Mesenteric fat pad (tissue), 1 donor: ENCODE measurements at places on chromosomes 12 and 14.
A peak's percentile ranks its signal among the peaks of the same experiment; 100 is the strongest.

DNA sequence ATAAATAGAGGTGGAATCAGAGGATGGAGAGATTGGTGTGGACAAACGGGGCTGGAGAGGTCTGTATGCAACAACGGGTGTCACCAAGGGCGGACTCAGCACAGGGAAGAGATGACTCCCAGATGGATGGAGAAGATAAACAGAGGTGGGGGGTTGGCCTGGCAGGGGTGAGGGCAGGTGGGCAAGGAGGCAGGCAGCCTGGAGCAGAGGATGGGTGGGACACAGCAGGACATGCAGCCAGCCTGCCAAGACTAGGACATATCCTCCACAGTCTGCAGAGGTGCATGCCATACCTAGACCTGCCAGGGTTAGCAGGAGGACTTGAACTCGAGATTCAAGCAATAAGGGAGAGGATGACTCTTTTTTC, 56.2 kb downstream of the TTC7B start:
- no peak for DNase-seq

DNA sequence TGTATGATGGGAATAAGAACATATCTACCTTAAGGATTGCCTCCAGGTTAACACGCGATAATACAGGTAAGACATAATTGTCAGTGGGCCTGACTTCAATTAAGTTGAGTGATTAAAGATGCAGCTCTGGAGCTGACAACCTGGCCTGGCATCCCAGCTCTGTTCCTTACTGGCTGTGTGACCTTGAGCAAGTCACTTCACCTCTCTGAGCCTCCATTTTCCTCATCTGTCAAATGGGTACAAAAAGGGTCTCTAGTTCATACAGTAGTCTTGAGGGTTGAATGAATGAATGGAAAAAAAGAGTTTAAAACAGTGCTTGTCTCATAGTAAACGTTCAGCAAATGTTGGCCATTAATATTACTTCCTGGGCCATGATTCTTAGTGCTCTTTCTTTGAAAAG, 213.9 kb downstream of the PHETA1 start:
- no peak for DNase-seq

DNA sequence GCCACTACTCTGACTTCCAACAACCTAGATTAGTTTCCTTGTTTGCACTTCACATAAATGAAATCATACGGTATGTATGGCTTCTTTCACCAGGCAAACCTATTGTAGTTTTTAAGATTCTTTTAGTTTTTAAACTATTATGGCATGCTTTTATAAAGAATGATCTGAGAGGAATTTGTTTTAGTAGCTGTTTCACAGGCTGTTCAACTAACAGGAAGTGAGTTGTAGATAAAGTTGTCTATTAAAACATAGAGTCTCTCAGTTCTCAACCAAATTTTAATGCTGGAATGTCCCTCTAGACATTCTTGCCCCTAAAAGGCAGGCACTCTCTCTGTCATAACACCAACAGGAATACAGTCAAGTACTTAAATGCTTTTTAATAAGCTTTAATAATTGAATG, 102.7 kb upstream of the DACT1 start:
- no peak for DNase-seq

DNA sequence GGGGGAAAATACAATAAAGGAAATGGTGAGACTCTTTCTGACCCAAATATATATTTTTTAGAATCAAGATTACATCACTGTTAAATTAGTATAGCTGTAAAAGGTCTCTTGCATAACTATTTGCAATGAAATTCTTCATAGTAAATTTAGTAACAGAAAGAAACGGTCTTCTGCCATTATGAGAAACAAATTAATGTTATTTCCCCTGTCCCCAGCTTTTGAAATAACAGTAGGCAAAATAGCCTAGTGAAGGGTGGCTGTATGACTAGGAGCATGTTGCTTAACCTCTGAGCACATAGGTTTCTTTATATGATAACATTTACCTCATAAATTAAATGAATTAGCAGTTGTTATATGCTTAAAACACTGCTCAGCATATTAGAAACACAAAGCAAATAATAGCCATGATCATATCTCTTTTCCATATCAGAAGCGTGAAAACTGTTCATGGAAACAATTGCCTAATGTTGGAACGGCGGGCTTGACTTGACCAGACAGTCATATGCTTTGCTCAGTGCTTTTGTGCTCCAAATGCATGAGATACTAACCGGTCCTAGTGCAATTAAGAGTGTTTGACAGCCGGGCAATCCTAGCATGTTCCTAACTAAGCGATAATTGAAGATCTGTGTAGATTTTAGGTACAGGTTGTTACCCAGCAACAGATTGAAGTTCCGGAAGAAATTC, 24.0 kb downstream of the BHLHE41 start:
- no peak for DNase-seq

GRCh38 chr12:96057986-96058553, 22.7 kb upstream of the LTA4H start:
- DNase-seq: no peak

DNA sequence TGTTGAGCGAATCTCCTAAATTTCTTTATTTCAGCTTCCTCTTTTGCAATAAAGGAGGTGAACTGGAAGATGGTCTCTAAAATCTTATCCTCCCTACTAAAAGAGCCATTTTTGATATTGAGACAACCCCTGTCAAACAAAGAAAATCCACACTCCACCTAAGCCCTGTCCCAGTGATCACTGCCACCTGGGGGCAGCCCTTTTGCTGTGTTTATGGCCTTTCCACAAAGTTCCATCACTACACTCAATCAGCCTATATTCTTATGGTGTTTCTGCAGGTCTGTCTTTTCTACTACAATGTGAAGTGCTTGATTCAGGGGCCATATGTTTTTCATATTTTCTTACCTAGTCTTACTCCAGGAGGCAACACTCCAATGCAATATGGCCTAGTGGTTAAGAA, 163.7 kb downstream of the BMP4 start:
- DNase-seq: no peak

- DNase-seq: no peak
Measured at GRCh38 chr14:21617614-21618013, 17.1 kb downstream of the OR10G2 start.

DNA sequence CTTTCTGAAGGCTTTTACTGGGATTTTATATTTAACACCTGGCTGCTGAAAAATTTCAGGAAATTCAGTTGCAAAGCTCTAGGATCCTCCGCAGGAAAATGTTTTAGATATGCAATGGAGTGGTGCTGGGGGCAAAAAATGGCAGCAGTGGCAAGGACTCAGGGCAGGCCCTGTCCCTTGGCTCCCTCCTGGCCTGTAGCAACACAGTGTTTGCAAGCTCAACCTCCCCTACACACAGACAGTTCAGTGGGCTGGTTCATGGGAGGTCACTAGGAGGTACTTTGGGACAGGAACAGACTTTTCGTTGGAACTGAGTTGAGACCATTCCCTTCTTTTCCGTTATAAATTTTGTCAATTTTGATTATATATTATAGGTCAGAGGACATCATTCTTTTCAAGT, 270.4 kb downstream of the ADAMTS20 start:
- no peak for DNase-seq

GRCh38 chr14:68514608-68515194, 278.2 kb downstream of the ZFP36L1 start:
- no peak for DNase-seq

DNA sequence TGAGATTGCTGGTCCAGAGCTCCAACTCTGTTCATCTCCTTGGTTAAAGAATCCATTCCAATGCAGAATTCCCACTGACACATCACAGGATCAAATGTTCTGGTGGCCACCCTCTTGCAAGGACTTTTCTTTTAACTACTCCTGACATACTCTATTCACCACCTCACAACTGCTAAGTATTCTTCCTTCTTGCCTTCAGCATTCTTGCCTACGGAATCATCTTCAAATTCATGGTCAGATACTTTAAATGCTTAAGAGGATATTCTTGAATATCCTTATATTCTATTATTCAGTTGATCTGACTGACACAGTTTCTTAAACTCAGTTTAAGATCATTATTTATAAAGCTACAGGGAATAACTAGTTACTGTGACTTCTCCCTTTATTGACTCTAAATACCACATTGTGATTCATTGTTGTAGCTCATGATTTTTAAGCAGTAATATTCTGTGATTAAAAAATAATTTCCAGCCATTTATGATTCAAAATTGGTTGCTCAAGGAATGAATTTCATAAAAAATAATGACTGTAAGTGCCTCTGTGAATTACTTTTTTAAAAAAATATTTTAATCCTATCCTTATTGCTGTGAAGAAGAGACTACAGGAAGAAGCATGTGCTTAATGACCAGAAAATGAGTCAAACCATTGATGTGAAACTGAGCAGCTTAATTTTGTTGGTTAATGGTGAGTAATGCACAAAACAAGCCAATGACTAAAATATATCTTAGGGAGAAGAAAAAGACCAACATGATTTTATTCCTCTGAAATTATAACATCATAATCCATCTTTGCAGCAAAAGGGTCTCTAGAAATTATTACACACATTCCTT, 207.1 kb downstream of the PIK3C2G start:
- no peak for DNase-seq

GRCh38 chr12:111434680-111435338, 29.1 kb downstream of the SH2B3 start:
- DNase-seq: no peak

GRCh38 chr14:99944241-99944651, 121.0 kb upstream of the EVL start:
- DNase-seq: peak; percentile 88

GRCh38 chr14:22252686-22253085, 336.3 kb downstream of the DAD1 start:
- DNase-seq: no peak

DNA sequence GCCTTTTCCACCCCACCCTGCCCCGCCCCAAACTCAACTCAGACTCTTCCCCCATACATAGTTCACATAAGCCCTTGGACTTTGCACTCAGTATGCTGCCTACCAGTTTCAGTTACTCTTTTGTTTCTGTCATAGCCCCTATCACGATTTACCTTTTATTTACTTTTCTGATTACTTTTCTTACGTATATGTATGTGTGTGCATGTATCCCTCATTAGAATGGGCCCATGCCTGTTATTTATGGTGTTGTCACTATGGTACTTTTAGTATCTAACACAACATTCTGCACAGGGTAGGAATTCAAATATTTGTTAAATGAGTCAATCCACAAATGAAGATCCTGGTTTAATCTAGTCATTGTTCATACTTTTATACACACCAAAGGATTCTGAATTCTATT, 16.5 kb upstream of the LUM start:
- no peak for DNase-seq

DNA sequence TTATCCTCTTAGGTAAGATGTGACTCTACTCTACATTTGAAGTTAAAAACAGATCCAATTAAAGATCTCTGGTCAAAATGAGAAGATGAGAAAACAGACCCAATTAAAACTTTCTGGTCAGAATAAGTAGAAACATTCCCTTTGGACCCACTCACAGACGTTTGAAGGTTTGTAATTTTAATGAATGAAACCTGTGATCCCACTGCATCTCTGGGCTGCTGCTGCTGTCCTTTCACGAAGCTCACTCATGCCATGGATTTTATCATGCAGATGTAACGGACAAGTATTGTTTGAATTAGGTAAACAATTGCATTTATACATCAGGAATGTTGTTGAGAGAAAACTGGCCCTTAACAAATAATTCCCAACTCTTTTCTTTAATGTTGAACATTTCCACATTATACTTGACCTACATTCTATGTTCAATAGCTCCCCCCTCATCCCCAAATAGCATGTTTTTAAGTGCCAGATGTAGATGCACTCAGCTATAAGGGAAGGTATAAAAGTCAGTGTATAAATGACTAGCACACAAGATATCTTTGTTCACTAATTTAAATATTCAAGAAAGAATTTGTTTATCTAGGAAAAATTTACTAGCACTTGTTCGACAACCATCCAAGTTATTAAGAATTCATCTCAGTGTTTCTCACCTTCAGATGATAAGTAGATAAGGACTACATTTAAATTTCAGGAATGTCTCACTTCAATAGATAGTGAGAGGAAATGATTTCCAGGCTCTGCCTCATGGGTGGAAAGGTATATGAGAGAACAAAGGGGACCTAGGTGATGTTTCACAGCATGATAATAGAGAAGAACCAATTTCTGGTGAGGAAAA, 202.3 kb upstream of the LMNTD1 start:
- DNase-seq: no peak

- DNase-seq: no peak
Measured at GRCh38 chr12:108320507-108321293, 18.4 kb downstream of the CMKLR1 start.

DNA sequence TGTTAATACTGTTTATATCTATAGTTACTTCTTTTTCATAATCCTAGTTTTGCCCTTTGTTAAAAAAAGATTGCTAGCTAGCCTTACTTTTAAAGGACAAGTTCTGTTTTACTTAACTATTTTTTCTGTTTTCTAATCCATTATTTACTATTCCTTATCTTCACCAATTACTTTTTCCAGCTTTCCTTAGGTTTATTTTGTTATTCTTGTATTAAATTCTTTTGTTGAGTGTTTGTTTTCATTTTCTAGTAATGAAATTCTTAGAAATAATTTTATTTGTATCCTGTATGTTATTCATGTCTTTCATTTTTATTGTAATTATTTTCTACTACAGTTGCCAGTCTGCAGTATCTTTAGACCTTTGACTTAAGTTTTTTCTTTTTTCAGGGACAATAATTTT, 45.7 kb upstream of the GXYLT1 start:
- DNase-seq: no peak

DNA sequence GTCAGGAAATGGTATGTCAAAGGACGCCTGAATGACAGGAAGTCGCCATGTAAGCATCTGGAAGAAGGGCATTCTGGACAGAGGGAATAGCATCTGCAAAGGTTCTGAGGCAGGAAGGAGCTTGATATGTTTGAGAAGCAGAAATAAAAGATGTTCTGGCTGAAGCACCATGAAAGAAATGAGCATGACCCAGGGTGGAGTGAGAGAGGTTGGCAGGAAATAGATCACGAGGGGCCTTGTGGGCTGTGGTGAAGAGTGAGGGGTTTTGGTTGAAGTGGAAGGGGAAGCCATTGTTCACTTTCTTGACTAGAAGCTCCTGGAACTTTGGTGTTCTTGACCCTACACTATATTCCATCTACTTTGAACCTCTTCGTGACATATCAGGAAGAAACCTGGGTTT, 99.4 kb upstream of the PARP11 start:
- no peak for DNase-seq

DNA sequence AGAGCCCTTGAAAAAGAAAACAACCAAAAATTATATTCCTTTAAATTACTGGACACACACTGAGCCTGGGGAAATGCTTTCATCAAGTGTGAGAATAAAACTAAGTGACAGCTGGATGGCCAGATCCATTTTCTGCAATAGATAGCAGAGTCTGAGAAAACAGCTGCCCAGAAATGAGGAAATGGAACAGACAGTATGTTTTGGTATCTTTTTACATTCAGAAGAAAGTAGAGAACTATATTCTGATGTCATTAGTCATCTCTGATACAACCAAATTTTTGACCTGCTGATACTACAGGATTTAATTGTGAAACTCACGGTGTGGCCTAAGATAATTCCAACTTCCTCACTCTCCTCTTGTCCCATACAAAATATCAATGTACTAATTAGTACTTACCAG, 78.2 kb downstream of the HMGA2 start:
- DNase-seq: no peak

GRCh38 chr12:131815131-131815530, 13.1 kb upstream of the MMP17 start:
- no peak for DNase-seq

DNA sequence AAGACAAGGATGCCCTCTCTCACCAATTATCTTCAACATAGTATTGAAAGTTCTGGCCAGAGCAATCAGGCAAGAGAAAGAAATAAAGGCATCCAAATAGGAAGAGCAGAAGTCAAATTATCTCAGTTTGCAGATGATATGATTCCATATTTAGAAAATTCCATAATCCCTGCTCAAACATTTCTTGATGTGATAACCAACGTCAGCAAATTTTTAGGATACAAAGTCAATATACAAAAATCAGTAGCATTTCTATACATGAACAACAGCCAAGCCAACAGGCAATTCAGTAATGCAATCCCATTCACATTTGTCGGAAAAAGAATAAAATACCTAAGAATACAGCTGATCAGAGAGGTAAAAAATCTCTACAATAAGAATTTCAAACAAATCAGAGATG, 969.7 kb upstream of the USP15 start:
- DNase-seq: no peak
